ENCODE measurements at places on chromosomes 7 and 10.
A peak's percentile ranks its signal among the peaks of the same experiment; 100 is the strongest.

- no peak for DNase-seq
These were observed 17.3 kb downstream of the MGAM start for GRCh38 chr7:142012825-142013511.

DNA sequence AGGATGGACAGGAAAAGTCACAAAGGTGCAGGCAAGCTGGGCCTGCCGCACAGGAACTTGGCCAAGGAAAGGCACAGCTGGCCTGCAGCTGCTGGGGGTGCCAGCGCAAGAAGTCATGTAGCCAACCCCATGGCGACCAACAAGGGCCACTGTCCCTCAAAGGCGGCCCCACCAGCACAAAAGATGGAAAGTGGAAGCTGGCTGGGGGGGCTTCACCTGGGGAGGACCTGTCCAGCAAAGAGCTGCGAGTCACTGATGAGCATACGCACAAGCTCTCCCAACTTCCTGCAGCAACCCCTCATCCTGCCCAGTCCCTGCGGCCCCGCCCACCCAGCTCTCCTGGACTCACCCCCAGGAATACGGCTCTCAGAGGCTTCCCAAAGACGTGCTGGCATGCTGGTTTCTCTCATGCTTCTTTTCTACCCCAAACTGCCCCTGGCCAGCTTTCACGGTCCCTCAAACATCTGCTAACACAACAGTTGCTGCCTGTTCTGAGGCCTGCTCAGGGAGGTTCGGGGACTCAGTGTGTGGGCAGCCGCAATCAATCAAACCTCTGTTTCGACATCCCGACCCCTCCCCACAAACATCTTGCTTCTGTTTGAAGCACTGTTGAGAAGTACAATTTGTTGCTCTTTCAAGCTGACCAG lies 67.6 kb downstream of the FAM53B start:
- no peak for DNase-seq

DNA sequence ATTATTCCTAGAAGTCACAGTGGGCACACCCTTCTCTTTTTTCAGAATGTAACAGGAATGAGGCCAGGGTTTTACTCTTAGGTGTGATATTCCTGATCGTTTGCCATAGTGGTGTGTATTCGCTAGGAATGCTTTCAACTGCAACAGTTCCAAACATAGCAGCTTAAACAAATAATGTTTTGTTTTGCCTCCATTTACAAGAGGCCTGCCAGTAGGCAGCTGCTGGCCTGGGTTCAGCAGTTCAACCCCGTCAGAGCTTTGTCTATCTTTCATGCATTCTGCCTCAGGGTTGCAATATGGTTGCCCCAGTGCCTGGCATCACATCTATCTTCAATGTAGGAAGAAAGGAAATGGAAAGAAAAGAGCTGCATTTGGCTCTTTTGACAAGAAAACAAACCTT lies 21.7 kb upstream of the RET start:
- DNase-seq, result no peak

- no peak for DNase-seq
These were observed 101.5 kb upstream of the PRSS1 start for GRCh38 chr7:142647749-142648148.

GRCh38 chr10:42866115-42866995 lies 83.8 kb downstream of the BMS1 start:
- peak; percentile 53 for DNase-seq

DNA sequence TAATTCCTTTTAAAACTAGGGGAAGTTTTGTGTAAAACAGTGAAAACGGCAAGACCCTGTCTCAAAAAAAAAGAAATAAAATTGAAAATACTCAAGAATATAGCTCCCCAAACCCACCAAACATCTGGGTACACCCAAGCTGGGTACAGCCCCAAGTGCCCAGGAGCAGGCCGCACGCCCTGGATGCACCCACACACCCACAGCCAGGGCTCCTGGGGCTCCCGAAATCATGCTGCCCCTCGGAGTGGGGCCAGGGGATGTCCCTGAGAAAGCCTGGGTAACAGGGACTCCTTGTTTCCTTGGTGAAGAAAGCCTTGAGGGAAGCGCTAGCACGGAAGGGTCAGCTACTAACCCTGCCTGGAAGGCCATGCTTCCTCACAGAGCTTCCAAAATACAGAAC lies 10.1 kb downstream of the BNIP3 start:
- no peak for DNase-seq

DNA sequence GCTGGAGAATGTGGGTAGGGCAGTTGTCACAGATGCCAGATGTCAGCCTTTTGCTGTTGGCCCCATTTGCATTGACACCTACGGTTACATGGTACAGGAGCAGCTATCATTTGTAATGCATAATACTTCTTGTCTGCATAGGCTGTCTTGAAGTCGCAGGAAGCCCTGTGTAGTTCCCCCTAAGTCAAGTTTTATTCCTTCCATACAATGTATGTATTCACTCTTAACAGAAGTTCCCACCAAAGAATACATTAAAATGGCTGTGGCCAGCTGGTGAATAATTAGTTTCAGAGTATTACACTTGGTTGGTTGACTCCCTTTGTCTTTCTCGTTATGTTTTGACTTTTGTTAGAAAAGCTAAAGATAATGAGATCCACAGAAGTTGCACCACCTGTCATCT lies 1169.0 kb downstream of the REEP3 start:
- no peak for DNase-seq

DNA sequence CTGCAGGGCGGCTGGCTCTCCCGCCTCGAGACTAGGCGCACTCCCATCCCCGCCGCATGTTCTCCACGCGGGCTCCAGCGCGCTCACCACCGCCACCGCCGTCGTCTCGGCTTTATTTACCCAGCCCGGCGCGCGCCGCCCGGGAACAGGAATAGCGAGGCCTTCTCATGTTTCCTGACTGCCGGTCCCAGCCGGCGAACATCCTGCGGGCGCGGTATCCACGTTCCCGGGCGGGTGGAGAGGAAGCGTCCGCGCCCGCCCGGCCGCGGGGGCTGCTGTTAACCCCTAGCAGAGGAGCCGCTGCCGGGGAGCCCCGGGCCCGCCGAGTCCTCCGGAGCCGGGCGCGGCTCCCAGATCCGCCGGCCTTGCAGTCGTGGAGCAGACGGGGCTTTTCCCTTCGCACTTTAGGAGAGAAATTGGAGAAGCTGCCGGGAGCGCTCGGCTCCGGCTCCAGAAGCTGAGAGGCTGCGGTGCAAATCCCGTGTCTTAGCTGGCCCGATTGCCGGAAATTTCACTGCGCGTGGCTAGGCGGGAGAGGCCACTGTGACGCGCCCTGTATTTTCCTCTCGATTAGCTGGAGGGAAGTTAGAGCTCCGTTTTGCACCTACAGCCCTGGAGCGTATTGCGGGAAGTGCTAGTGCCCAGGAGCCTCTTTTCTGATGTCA lies at the start of gene MKX:
MKX (minus strand) TSS at position 88 of the 665 bp plus-strand sequence. CDS start 2,404 bp downstream, outside the sequence.
- DNase-seq, result no peak

GRCh38 chr7:94739180-94739579 lies 83.2 kb upstream of the SGCE start:
- no peak for DNase-seq

DNA sequence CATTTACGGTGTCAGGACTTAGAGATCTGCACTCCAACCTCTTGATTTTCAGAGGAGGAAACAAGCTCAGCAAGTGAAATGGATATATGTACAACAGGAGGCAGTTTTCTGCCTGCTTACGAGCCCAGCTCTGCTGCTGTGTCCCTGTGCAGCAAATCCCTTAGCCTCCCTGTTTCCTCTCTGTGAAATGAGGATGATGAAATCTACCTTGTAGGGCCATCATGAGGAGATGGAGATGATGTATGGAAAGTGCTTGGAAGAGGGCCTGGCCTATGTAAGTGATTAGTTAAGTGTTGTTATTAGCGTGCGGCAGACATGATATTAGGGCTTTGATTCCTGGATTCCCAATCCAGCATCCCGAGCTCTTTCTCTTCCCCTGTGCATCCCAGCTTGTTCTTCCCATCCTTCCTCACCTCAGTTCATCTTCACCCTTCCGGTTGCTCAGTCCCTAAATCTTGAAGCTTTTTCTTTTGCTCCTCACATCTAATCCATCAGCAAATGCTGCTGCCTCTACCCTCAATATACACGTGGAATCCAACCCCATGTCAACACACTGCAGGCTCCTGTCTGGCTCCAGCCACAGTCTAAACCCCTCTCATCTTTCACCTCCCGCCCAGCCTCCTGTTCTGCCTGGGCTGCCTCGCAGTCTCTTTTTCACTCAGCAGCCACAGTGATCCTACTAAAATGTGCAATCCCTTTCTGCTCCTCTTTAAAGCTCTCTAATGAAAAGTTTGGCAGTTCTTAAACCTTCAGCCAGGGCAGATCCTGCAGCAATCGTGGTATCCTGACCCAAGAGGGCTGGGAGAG lies 113.8 kb downstream of the MARCHF5 start:
- no peak for DNase-seq

DNA sequence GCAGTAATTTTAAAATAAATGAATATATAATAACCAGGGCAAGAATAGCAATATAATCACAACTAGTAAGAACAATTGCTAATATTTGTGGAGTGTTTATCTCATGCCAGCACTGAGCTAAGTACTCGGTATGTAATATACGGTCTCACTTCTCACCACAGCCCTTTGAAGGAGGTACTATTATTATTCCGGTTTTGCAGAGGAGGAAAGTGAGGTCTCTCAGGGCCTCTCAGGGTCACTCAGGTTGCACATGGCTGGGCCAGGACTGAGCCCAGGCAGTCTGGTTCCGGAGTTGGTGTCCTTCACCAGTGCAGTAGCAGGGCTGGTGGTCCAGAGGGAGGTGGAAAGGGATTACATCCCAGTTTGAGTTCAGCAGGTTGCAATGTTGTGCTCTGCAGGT lies 80.9 kb downstream of the CHN2 start:
- DNase-seq, result no peak

GRCh38 chr10:48844616-48845015 lies 95.0 kb downstream of the LRRC18 start:
- no peak for DNase-seq

- no peak for DNase-seq
These were observed 47.2 kb downstream of the NEURL1 start for GRCh38 chr10:103540722-103541121.

DNA sequence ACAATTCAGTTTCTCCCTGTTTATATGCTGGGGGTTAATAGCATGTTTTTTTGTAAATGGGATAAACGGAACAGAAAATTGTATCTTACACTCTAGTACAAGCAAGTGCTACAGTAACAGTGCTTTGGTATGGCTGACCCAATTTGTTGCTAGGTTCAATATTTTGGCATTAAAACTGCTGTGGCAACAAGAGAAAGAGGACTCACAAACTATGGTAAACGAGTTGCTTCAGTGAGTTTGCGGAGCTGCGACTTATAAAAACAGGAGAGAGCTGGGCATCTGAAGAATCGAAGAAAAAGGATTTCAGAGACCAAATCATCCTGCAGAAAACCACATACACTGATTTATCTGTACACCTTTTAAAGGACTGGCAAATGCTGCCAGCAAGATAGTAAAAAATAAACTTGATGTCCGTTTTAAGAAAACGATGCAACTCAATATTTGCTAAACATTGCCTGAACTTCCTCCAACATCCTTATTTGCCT lies 2.2 kb downstream of the GLUD1 start:
- peak; percentile 25 for DNase-seq

GRCh38 chr7:1276626-1277175 lies 44.0 kb downstream of the UNCX start:
- DNase-seq, result no peak

DNA sequence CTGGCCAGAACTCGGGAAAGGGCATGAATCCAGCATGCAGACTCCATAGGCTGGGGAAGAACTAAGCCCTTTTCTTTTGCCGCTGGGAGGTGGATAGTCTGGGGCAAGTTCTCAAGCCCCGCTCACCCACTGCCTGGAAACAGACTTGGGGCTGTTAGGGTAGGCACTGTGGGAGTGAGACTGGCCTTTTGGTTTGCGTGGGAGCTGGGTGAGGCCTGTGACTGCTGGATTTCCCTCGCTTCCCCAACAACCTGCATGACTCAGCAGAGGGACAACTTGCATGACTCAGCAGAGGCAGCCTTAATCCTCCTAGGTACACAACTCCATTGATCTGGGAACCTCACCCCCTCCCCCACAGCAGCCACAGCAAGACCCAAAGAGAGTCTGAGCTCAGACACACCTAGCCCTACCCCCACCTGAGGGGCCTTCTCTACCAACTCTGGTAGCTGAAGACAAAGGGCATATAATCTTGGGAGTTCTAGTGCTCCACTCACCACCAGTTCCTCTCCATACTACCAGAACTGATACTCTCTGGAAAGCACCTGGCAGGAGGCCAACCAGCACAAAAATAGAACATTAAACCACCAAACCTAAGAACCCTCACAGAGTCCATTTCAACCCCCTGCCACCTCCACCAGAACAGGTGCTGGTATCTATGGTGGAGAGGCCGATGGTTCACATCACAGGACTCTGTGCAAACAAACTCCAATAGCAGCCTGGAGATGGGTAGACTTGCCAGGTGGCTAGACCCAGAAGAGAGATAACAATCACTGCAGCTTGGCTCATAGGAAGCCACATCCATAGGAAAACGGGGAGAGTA lies 81.4 kb upstream of the LAMB4 start:
- DNase-seq, result no peak

- DNase-seq, result peak; percentile 5
These were observed 882 bp downstream of the DLX6 start for GRCh38 chr7:97006055-97006815.

DNA sequence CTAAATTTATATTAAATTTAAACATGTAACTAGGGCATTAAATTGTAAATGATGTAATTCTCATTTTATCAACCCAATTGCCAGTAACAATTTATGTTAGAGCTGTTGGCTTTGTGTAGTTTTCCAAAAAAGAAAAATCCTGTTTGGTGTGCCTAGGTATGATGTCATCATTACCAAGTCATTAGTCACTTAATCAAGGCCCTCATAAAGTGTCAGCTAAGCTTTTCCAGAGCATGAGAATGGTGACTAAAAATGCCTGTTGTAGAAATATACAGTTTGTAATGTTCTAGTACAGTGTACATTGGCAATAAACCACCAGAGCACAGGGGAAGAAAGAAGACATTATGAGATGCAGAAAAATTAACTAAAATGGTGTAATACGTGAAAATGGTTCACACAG lies 593.8 kb upstream of the ANKRD30A start:
- no peak for DNase-seq

- DNase-seq, result no peak
These were observed 24.0 kb upstream of the NPS start for GRCh38 chr10:127524908-127525665.

DNA sequence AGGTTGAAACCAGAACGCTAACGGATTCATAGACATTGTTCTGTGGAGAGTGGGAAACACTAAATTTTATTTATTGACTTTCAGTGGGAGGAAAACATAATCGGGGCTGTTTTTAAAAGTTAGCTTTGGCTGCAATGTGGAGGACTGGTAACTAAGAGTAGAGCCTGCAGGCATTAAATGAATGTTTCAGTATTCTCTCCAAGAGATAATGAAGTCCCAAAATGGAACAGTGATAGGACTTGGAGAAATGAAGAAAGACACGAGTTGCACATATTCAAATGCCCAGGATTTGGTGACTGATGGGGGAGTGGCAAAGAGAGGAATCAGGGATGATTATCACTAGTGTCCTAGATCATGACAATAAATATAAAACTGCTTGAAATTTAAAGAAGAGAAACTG lies 359.8 kb upstream of the LRRTM3 start:
- no peak for DNase-seq

GRCh38 chr10:76992467-76992866 lies 645.1 kb downstream of the KCNMA1 start:
- DNase-seq, result no peak

Measured in G401 (cell line).